ENCODE measurements at places on chromosomes 7 and 10.
A peak's percentile ranks its signal among the peaks of the same experiment; 100 is the strongest.

DNA sequence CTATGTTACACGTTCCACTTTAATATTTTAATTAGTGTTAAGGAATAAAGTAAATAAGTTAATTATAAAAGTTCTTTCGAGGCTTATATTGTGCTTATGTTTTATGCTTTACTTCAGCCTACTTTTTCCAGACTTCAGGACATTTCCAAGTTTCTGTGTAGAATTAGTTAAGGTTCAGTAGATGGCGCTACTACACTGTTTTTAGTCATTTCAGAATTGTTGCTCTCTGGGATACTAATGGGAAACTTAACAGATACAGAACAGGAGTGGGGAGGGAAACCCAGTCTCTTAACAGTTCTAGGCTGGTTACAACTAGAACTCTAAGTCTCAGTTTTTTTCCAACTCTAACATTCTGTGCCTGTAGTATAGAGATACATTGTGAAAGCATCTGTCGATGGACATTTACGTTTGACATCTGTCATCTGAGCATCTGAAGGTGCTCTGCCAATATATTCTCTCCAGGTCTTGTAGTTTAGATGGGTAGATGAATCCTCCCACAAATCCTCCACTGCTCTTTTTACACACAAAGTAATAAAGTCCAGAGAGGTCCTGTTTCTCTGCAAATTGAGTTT is 56.8 kb upstream of the FAM171A1 start:
- DNase-seq: peak; percentile 55

DNA sequence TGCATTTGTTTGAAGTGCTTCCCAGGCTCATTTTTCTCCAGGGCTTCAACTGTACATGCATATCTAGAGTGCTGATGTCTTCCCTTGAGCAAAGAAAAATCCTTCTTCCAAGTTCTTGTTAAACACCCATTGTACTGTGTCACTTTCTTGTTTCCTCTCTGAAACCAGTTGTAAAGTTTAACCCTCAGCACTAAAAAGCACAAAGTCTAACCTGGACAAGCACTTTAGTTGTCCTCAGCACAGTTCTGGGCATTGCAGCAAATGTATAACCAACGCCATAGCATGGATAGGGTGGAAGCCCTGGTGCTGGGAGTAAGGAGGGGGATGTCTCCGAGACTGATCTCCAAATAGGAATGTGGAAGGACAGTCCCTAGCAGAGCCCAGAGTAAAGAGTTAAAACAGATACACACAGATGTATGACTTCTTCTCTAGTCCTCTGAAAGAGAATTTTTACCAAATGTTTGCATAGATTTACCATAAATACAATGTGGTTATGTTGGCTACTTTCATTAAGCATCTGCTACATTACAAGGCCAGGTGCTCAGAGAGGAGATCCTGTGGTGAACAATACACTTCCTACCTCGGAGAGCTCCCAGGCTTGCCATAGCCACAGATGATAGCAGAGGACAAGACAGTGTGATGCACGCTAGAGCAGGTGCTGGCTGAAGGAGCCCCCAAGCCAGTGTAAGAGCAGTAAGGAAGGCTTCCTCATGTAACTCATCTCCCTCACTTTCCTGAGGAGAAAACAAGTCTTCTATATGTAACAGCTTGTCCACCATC is 57.0 kb downstream of the DNAJC12 start:
- no peak for DNase-seq

- no peak for DNase-seq
Measured at GRCh38 chr10:283916-284356, 148.7 kb downstream of the ZMYND11 start.

DNA sequence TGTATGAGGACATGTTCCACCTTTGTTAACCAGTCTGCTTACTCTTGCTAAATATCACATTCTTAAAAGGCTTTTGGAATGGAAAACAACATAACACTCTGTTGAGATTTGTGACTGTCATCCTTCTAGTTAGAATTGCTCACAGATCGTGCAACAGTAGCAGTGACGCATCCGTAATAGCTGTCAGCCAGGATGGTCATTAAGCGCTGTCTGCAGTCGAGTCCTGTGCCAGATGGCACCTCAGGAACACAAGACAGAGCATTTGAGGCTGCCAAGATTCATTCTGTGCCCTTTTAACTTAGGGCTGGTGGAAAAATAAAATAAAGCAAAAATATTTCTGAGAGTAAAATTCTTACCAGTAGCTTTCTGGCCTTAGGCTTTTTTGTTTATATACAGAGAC is 348.6 kb downstream of the ANKRD7 start:
- DNase-seq: no peak

- DNase-seq: no peak
Measured at GRCh38 chr10:70602665-70603448, at the start of gene PRF1. PRF1 (minus strand) TSS chr10:70602741; CDS start chr10:70600902, 1,839 bp downstream.

GRCh38 chr7:106112972-106113421 is 885 bp upstream of the SYPL1 start:
- DNase-seq: no peak

DNA sequence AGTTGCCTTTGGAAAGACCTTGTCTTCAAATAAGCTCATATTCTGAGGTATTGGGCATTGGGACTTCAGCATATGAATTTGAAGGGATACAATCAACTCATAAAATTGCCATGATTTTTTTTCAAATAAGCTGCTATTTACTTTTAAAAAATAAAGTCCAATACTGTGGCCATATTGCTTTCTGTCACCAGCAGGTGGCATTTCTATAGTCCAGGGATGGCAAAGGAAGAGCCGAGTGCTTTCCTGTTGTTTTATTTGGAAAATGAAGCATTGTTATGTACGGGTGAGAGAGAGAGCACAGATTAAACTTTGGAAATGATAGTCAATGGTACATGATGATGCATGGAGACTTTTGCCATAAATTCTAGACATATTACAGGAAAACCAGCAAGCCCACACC is 104.1 kb upstream of the DPP6 start:
- no peak for DNase-seq

GRCh38 chr7:134056816-134057215 is 70.3 kb upstream of the LRGUK start:
- DNase-seq: peak; percentile 9

DNA sequence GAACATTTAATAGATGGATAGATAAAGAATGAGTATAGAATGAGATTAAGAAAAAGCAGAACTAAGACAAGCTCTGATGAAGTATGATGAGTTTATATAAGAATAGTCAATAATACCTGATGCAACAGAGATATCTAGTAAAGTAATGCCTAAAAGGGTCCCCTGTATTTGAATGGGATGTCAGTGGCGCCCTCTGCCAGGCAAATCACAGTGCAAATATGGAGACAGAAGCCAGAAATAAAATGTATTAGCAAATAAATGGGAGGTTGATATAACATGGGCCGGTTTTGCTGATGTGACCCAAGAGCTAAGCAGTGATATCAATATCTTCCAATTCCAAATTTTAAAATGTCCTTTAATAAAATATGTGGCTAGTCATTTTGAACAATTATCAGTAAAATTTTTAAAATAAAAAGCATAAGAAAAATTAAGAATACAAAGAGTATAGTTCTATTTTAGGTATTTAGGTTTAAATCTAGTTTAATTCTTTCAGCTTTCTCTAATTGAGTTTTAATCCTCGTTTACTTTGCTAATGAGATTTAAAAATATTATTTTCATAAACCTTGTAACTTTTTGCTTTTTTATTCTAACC is 62.6 kb downstream of the ADK start:
- DNase-seq: peak; percentile 45

DNA sequence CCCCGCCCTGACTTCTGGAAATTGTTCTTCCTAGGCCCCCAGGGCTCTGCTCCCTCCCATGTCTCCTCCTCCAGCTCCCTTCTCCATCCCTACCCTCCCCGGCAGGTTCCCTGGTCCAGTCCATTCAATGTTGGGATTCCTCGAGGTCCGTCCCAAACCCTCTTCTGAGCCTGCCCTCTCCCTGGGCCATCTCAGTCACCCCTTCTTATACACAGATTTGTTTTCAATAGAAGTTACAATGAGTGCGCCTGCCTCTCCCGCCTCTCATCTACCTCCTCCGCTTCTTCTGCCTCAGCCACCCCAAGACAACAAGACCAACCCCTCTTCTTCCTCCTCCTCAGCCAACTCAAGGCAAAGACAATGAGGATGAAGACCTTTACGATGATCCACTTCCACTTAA is 67.9 kb downstream of the OAT start:
- no peak for DNase-seq

DNA sequence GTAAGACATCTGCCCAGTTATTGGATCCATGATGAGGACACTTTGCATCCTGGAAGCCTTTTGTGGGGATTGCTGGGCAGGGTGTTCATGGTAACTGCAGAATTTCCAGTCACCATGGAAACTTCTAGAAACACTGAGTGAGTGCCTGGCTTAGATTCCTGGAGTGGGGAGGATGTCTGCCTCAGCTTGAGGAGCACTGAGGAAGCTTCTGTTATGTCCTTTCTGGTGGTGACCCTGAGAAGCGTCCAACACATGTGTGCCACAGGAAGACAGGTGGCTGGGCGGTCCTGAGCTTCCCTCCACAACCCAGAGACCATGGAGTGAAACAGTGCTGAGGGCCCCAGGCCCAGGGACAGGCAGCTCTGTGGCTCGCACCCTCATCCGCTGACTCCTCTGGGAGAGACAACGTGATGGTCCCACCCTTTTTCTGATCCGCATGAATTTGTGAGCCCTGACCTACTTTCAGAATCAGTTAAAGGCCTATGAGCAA is 191.8 kb upstream of the CXCL12 start:
- DNase-seq: no peak

- no peak for DNase-seq
Measured at GRCh38 chr7:137480401-137480800, 136.9 kb upstream of the PTN start.

- no peak for DNase-seq
Measured at GRCh38 chr7:100812729-100813128, 14.6 kb downstream of the EPHB4 start.

- no peak for DNase-seq
Measured at GRCh38 chr10:35797187-35797586, 155.1 kb upstream of the FZD8 start.

- DNase-seq: peak; percentile 97
Measured at GRCh38 chr10:35487336-35488034, 117.7 kb upstream of the GJD4 start.

DNA sequence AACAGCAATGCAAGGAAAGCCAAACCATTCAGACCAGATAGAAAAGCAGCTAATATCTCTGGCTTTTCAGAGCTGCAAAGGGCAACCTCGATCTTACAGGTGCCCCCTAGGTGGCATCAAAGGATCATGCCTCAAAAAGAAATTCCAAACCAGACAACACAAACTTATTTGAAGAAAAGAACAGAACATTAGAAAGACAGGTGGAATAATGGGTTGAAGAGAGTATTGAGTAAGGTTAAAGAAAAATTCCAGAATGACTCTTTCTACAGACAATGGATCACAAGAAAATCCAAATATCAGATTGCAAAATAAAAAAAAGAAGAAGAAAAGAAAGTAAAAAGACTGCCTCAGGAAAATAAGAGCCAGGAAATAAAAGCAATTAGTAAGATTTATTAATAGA is 213.7 kb downstream of the ELMO1 start:
- peak; percentile 6 for DNase-seq

- DNase-seq: no peak
Measured at GRCh38 chr10:101107771-101108170, 23.3 kb upstream of the TLX1 start.

- peak; percentile 93 for DNase-seq
Measured at GRCh38 chr7:91168871-91169829, 95.1 kb upstream of the FZD1 start.

GRCh38 chr7:24113506-24113905 is 170.5 kb upstream of the NPY start:
- no peak for DNase-seq

- no peak for DNase-seq
Measured at GRCh38 chr7:1448958-1449357, 10.3 kb downstream of the MICALL2 start.

- no peak for DNase-seq
Measured at GRCh38 chr10:102785818-102786217, 42.1 kb downstream of the WBP1L start.

GRCh38 chr7:51102828-51103227 is 213.8 kb downstream of the COBL start:
- DNase-seq: no peak

- no peak for DNase-seq
Measured at GRCh38 chr10:69281507-69282413, 3.5 kb downstream of the HK1 start.

- DNase-seq: no peak
Measured at GRCh38 chr7:106420736-106421135, 136.0 kb upstream of the NAMPT start.

GRCh38 chr10:8121201-8121890 is 66.9 kb downstream of the GATA3 start:
- no peak for DNase-seq

GRCh38 chr10:49176310-49177268 is 11.6 kb downstream of the TMEM273 start:
- DNase-seq: no peak

GRCh38 chr7:47327698-47328391 is 254.1 kb downstream of the TNS3 start:
- peak; percentile 91 for DNase-seq

GRCh38 chr10:96830511-96831199 is 1.4 kb upstream of the LCOR start:
- DNase-seq: peak; percentile 65

DNA sequence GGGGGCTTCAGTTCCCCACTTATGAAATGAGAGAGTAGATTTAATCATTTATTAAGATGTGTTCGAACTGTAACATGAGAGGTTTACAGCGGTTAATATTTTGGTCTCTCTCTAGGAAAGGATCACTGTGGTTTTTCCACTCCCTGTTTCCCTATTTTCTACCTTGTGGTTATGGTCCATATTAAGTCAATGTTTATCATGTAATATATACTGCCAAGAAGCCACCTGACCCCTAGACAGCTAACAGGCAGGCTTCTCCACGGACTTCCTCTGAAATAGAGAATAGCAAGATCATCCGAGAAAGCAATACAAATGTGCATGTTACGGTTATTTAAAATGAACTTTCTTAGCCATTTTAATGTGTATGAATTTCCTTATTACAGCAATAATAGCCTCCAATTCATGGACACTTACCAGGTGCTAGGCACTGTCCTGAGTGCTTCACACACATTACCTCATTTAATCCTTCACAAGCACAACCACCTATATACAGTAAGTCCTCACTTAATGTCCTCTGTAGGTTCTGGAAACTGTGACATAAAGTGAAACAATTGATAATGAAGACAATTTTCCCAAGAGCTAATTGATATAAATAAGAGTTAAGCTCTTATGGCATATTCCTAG is 835 bp upstream of the COL28A1 start:
- DNase-seq: no peak

DNA sequence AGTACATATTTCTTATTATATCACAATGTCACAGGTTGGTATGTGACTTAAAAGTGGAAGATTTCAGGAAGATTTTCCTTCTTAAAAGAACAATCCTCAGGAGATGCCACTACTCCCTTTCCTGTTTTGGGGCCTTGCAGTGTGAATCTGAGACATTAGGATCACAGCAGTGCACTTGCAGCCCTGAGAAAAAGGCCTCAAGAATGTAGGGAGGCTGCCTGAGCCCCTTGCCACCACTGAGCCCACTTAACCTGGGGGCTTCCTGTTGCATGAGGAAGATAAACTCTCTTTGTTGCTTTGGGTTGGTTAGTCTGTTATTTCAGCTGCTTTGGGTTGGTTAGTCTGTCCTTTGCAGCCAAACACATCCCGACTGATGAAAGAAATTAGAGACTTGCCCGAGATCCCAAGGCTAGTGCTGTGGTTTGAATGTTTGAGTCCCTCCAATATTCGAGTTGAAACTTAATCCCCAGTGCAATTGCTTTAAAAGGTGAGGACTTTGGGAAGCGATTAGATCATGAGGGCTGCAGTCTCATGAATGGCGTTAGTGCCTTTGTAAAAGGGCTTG is 151.3 kb upstream of the SP4 start:
- DNase-seq: no peak

GRCh38 chr10:113450046-113450804 is 102.6 kb upstream of the HABP2 start:
- DNase-seq: no peak
